GM13976 (cell line): ENCODE measurements at places on chromosomes 7 and 10.

- DNase-seq: no peak
Observed at GRCh38 chr7:140533394-140533872, 54.1 kb upstream of the MKRN1 start.

DNA sequence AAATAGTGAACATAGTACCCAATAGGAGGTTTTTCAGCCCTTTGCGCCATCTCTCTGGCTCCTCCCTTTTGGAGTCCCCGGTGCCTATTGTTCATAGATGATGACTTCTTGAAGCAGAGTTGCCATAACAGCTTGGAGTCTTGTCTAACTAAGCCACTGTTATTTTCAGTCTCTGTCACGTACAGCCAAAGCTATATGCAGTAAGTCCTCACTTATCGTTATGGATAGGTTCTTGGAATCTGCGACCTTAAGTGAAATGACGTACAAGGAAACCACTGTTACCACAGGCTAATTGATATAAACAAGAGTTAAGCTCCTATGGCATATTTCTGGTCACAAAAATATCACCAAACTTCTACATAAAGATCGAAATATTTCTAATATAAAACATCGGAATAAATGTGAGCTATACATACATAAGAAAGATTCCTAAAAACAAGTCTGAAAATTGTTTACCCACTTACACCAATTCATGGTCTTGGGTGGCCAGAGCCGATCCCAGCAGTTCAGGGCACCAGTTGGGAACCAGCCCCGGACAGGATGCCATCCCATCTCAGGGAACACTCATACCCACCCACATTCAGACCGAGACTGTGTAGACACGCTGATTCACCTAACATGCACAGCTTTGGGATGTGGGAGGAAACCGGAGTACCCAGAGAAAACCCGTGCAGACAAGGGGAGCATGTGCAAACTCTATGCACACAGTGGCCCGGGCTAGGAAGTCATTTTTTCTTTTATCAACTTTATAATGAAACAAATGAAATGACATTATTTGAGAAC is 76.0 kb upstream of the PRPS1L1 start:
- no peak for DNase-seq

DNA sequence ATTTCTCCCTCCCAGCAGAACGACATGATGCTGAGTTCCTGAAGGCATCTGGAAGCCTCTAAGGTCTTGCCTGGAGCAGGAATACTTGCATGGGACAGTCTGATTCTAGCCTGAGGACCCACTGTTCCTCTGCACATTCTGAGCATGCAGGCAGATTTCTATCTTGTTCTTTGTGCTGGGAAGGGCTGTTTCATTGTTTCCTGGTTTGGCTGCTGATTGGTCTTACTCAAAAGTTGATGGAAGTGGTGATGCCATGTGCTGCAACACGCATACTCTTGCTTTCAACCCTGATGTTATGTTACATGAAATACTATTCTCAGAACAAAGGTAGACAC is 307.0 kb downstream of the GATA3 start:
- no peak for DNase-seq

DNA sequence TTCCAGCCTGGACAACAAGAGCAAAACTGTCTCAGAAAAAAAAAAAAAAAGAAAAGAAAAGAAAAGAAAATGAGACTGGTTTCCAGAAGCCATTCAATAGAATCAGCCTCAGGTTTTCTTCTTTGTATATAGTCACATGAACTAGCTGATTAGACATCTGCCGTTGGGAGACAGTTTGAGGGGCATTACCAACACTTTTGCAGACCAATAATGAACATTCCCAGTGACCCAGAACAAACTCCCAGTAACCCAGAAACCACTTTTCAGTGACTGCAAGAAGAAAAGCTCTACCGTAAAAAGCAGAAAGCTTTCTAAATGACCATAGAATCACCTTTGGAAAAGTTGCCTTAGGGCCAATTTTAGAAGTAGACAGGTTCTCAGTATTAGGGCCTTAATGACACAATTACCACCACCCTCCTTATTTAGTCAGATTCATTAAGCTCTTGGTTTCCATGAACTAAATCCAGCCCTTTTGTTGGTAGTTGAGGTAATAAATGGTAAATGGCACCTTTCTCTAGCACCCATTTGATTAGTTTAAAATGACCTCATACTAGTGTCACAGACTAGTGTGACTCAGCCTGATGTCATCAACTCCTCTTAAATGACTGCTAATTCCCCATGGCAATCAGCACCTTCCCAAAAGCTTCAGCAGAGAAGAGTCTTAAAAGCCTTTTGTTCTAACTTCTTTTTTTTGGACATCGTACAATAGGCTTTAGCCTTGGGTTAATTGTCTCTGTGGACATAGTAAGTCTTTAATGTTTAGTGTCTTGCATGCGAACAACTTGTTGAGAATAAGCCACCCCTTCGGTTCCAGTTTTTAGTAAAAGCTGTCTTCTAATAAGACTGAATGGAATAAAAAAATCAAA is 33.6 kb upstream of the XRCC2 start:
- DNase-seq: no peak

- DNase-seq: no peak
Observed at GRCh38 chr7:38481401-38481800, 149.8 kb downstream of the AMPH start.

DNA sequence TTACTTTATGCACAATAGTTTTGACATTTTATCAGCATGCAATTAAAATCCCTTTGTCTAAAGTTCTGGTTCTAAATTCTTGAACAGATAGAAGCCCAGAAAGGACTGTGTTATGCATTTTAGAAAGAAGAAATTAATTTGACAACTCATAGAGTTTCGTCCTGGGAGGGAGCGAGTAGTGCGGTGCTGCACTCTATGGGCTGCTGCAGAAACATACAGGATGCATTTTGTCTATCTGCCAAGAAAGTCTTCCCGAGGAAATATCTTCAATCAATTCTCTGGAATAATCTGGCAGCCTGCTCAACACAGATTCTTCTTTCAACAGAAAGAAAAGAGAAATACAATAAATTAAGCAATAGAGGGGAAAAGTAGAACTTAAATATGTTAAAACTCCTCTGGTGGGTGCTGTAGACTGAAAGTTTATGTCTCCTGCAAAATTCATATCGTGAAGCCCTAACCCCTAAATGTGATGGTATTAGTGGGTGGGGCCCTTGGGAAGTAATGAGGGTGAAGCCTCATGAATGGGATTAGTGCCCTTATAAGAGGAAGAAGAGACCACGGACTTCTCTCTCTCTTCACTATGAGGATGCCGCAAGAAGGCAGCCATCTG is 39.0 kb upstream of the IFRD1 start:
- no peak for DNase-seq

GRCh38 chr7:32215697-32216096 is 145.5 kb upstream of the PDE1C start:
- DNase-seq: no peak

- DNase-seq: no peak
Observed at GRCh38 chr7:11570922-11571550, 261.0 kb downstream of the THSD7A start.

DNA sequence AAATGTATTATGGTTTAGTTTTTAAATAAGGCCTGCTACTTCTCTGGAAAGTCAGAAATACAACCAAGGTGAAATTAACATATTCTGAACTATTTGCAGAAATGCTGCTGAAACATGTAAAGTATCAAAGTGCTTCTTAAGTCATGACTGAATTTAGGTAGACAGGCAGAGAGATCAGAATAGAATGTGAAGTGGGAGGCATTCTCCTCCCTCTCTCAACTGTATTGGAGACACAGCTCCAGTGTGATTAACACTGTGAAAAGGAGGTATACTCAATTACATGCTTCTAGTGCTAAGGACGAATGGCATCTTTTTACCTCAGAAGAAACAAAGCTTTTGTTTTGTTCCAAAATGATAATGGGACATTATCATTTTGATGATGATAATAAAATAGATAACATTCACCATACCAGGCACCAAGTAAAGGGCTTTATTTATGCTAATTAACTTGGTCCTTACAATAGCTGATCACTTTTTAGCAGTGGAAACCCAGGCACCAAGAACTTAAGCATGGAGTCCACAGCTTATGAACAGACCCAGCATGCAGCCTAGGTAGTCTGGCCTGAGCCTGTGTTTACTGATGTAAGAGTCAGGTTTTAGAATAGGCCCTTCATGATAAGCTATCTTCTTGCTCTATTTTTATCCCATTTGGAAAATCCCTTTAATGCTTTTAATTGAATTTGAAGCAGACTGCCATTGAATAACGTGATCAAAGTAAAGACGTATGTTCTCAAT is 26.0 kb downstream of the PPP1R9A start:
- DNase-seq: no peak

DNA sequence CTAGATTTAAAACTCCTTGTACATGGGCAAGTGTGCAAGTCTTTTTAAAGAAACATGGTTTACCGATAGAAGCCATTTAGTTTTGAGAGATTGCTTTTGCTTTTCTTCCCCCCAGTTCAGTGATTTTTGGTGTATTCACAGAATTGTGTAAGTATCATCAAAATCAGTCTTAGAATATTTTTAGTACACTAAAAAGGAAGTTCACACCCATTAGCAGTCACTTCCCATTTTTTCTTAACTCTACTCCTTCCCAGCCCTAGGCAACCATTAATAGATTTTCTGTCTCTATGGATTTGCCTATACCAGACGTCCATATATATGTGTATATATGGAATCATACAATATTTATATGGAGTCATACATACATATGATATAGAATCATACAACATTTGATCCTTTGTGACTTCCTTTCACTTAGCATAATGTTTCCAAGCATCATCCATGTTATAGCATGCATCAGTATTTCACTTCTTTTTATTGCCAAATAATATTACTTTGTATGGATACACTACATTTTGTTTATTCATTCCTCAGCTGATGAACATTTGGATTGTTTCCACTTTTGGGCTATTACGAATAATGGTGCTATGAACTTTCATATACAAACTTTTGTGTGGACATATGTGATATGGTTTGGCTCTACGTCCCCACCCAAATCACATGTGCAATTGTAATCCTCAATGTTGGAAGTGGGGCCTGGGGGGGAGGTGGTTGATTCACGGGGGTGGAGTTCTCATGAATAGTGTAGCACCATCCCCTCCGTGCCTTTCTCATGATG is 16.5 kb upstream of the ARL4A start:
- no peak for DNase-seq

DNA sequence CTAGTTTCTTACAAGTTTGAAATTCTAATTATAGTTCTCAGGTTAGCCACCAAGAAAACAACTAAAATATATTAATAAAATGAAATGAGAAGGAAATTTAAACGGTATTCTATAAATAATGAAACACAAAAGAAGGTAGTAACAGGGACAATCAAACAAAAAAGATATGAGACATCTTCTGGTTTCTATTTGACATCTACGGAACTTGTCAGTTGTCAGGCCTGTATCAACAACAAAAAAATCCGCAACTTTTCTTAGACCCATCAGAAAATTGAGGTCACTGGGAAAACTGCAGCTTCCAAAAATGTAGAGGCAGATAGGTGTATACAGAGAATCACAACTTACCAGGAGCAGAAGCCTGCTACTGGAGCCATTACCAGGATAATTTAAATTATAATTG is 70.6 kb downstream of the ZPBP start:
- DNase-seq: no peak
